Caco-2 (cell line): ENCODE measurements at places on chromosomes 11 and 22. TPM values are rescaled to one million over a fixed set of nuclear protein-coding genes. Genes with fewer than 3 reads are reported as not detected.

- no peaks in the 10 kb centered on the region for H3K36me3 ChIP-seq
- DNase-seq: no peak
- H3K4me3 ChIP-seq: no peak overlapping the region
- no peak overlapping the region for H3K27ac ChIP-seq
- no peaks in the 10 kb centered on the region for H3K27me3 ChIP-seq
Observed at GRCh38 chr11:65954771-65955170, 6.8 kb upstream of the SART1 start.

GRCh38 chr11:133821776-133822175, 23.5 kb downstream of the SPATA19 start:
- no peak overlapping the region for H3K4me3 ChIP-seq
- H3K4me1 ChIP-seq: no peaks in the 10 kb centered on the region
- H3K27me3 ChIP-seq: no peaks in the 10 kb centered on the region
- DNase-seq: peak; percentile 63
- no peaks in the 10 kb centered on the region for H3K36me3 ChIP-seq

DNA sequence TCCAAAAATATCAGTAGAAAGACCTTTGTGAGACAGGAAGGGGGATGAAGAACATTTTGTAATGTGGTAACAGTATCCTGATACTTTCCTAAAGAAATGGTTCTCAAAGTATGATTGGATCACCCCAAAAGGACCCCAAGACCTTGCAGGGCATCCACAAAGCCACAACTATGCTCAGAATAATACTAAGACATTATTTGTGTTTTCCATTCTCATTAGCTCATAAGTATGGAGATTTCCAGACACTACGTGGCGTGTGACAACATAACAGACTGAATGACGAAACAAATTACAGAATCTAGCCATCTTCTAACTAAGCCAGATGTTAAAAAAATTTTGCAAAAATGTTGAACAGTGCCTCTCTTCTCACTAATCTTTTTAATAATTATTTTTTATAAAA, 24.9 kb downstream of the CHEK2 start:
- peaks cover 7% of the 10 kb centered on the region; the same call in 1 of the 2 replicates for H3K4me1 ChIP-seq
- H3K36me3 ChIP-seq: no peaks in the 10 kb centered on the region; the same call in 1 of the 2 replicates
- no peak overlapping the region for H3K27ac ChIP-seq
- no peak for DNase-seq
- no peak overlapping the region for H3K4me3 ChIP-seq

- peaks cover 10% of the 10 kb centered on the region for H3K4me1 ChIP-seq
- no peaks in the 10 kb centered on the region for H3K36me3 ChIP-seq
- H3K27ac ChIP-seq: no peak overlapping the region
- no peaks in the 10 kb centered on the region for H3K27me3 ChIP-seq
- no peak for DNase-seq
- no peak overlapping the region for H3K4me3 ChIP-seq
Observed at GRCh38 chr22:17787241-17787640, 13.0 kb upstream of the BID start.

DNA sequence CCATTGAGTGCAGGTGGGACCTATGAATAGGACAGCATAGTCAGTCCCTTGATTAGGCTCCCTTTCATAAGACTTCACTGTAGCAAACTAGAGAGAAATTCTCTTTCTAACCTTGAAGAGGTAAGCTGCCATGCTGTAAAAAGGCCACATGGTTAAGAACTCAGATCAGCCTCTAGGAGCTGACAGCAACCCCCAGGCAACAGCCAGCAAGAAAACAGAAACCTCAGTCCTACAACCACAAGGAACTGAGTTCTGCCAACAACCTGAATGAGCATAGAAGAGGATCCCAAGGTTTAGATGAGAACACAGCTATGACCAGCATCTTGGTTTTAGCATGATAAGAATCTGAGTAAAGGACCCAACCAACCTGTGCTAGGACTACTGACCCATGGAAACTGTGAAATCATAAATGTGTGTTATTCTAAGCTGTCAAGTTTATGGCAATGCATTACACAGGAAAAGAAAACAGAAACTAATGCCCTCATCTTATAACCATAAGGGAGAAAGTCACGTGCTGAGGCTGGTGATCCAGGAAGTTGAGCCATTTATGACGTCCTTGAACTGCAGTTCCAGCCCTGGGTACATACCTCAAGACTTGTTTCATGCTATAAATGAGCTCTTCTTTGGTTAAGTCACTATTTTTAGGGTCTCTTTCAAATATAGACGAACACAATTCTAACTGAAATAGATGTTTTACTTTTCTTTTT, 43.3 kb downstream of the RAB38 start:
- no peaks in the 10 kb centered on the region; the same call in 1 of the 2 replicates for H3K27me3 ChIP-seq
- DNase-seq: no peak
- H3K4me3 ChIP-seq: no peak overlapping the region
- H3K4me1 ChIP-seq: no peaks in the 10 kb centered on the region

Gene CFAP300
- 2.2 and 3.9 TPM in 2 replicates for total RNA-seq

DNA sequence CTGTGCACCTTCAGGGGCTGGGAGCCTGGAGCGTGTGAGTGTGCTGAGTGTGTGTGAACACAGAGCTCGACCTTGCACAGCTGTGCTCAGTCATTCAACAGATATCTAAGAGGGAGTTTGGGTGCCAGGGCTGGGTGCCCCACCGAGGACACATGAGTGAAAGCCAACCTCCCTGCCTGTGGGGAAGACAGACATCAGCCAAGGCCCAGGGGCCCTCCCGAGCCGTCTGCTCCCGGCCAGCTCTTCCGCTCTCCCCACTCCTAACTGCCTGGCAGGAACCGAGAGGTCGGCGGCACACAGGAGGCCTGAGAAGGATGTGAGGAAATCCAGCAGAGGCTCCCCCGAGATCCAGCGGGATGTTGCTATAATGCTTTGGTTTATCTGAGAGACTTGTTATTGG, 32.0 kb downstream of the CERK start:
- H3K4me1 ChIP-seq: no peaks in the 10 kb centered on the region
- H3K27ac ChIP-seq: no peak overlapping the region
- no peak for DNase-seq
- peaks cover 1% of the 10 kb centered on the region; the same call in 1 of the 2 replicates for H3K36me3 ChIP-seq
- no peaks in the 10 kb centered on the region for H3K27me3 ChIP-seq
- H3K4me3 ChIP-seq: no peak overlapping the region

- no peaks in the 10 kb centered on the region for H3K27me3 ChIP-seq
- H3K36me3 ChIP-seq: no peaks in the 10 kb centered on the region
- H3K4me1 ChIP-seq: no peaks in the 10 kb centered on the region
- H3K27ac ChIP-seq: no peak overlapping the region
Observed at GRCh38 chr11:106286881-106287504, 209.5 kb downstream of the AASDHPPT start.

- peak overlapping the region; percentile 17 for H3K27ac ChIP-seq
- peaks cover 16% of the 10 kb centered on the region for H3K4me1 ChIP-seq
- no peak for DNase-seq
- H3K36me3 ChIP-seq: no peaks in the 10 kb centered on the region
- H3K27me3 ChIP-seq: no peaks in the 10 kb centered on the region
- no peak overlapping the region for H3K4me3 ChIP-seq
Observed at GRCh38 chr11:116275635-116276034, 497.2 kb downstream of the BUD13 start.

Gene CD3G
- total RNA-seq: 0.16 and 0.32 TPM in 2 replicates

GRCh38 chr11:12927221-12927620, 81.9 kb upstream of the RASSF10 start:
- H3K27ac ChIP-seq: no peak overlapping the region
- no peak for DNase-seq
- no peaks in the 10 kb centered on the region; the same call in 1 of the 2 replicates for H3K36me3 ChIP-seq
- H3K27me3 ChIP-seq: no peaks in the 10 kb centered on the region
- no peak overlapping the region for H3K4me3 ChIP-seq

GRCh38 chr11:131760091-131761061, 390.0 kb downstream of the NTM start:
- H3K4me3 ChIP-seq: no peak overlapping the region
- no peaks in the 10 kb centered on the region for H3K4me1 ChIP-seq
- H3K36me3 ChIP-seq: no peaks in the 10 kb centered on the region
- H3K27me3 ChIP-seq: 0 out of 2 replicates have a peak, but pooled peaks cover 1% of the 10 kb centered on the region
